ENCODE measurements at places on chromosomes 2 and 18.

DNA sequence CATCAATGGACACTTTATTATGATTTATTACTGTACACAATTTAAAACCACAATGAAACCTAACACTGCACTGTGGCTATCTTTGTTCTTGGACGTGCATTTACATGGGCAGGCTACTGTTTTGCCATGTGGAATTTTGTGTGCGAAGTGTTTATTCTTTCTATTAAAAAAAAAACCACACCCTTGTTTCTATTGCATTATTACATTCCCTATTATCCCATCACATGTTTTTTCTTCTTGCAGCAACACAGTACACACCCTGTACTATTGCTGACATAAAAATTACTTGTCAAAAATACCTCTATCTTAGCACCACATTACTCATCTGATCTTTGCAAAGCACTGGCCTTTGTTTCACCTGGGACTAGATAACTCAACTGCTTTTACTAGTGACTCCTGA lies 1.5 kb downstream of the RNF152 start:
- no peak for DNase-seq

DNA sequence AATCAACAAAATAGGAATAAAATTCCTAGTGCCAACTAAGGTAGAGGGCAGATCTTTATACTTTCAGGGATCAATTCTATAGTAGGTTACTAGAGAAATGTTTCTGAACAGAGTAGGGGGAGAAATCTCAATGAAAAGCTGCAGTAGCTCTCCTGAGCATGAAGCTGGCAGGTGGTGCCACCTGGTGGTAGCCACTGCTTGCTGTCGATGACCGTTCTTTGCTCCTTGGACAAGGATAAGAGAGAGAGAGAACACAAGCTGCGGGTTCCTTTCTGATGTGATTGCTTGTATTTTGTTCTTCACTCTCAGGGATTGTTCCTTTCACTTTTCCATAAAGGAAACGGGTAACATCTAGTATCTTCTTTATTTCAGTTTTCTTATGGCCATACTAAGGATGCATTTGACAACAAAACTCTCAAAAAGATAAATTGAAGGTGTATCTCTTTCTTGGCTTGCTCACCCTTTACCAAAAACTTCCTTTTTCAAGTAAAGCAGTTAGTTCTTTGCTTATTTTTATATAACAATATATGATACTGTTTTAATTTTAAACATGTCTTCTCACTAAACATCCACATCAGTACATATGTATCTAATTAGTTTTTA lies 18.6 kb upstream of the MRPL19 start:
- DNase-seq = peak; percentile 13

DNA sequence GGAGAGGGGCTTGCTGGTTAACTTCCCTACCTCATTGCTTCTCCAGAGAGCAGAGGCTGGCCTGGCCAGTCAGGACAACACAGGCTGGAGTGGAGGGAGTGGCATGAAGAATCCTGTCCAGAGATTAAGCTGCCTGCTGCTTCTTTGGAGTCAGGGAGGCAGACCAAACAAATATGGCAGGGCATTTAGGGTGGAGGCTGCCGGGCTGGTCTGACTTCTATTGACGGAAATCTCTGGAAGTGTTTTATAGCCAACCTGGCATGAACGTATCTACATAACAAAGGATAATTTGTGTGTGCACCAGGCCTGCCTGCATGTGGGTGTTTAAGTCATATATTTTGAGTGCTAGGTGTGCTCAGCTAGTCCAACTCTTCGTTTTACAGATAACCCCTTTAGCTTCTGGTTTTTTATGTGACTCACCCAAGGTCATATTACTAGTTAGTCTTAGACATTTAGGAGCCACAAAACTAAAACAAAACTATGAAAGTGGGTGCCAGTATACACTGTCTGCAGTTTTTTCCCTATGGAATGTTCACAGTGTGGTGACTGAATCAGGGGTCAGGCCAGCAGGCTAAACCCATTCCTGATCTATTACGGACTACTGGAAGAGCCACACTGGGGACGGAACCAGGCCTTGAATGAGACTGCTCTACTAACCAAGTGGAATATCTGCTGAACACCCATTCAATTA lies 5.5 kb downstream of the NPC1 start:
- no peak for DNase-seq

- DNase-seq = no peak
Measured at GRCh38 chr2:56811401-56811800, 627.6 kb downstream of the CCDC85A start.

DNA sequence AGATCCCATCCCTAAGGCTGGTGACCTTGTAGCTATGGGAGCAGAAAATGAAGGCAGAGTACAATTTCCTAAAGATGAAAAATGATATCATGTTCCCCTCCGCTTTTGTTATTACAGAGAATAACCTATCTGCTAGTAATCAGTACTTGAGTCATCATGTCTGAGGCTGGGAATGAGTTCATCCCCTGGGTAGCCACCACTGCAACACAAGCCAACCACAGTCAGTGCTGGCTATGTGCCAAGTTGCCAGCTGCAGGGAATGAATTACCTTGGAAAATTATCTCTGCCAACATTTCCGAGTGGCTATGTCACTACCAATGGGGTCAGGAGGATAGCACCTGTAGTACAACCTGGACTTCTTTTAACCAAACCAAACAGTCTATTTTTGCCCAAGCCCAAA lies 1094.7 kb upstream of the DDX18 start:
- no peak for DNase-seq

- no peak for DNase-seq
Measured at GRCh38 chr2:169676357-169676756, 17.8 kb downstream of the CFAP210 start.

DNA sequence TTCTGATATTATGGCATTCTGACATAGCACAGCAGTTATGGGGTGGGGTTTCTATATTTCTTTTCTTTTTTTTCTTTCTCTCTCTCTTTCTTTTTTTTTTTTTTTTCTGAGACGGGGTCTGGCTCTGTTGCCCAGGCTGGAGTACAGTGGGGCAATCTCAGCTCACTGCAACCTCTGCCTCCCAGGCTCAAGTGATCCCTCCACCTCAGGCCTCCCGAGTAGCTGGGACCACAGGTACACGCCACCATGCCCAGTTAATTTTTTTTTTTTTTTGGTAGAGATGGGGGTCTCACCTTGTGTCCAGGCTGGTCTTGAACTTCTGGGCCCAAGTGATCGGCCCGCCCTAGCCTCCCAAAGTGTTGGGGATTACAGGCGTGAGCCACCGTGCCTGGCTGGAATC lies 7.5 kb upstream of the FAM98A start:
- DNase-seq = no peak

GRCh38 chr18:49869354-49869753 lies 56.0 kb upstream of the ACAA2 start:
- DNase-seq = no peak

GRCh38 chr2:190838492-190838910 lies 42.1 kb upstream of the GLS start:
- DNase-seq = no peak

- no peak for DNase-seq
Measured at GRCh38 chr2:62014102-62014501, 108.6 kb downstream of the COMMD1 start.

GRCh38 chr2:73000808-73001570 lies 70.5 kb downstream of the SFXN5 start:
- DNase-seq = no peak

DNA sequence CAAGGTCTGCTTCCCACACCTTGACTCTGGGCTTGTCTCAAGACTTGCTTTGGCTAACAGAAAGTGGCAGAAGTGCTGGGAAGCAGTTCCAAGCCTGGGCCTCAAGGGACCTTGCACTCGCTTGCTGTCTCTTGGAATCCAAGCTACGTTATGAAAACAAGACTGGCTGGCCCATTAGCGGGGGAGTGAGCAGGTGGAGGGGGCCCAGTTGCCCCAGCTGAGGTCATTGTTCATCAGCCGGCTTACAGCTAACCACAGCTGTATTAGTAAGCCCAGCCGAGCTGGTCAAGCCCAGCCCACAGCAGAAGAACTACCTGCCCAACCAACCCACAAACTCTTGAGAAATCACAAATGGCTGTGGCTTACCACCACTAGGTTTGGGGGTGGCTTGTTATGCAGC lies 63.1 kb downstream of the MARCO start:
- DNase-seq = no peak

DNA sequence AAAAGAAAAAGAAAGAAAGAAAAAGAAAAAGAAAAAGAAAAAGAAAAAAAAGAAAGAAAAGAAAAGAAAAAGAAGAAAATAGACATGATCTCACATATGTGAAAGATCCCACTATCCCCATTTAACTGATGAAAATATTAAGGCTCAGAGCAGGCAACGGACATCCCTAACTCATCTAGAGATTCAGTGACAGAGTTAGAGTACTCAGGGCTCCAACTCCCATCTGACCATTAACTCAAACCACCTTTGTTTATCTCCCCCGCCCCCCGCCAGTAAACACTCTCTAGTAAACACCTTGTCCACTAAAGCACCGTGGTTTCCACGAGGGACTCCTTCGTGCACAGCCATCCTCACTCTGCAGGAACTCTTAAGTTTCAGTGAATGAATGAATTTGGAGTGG lies 142.9 kb downstream of the TGIF1 start:
- no peak for DNase-seq

DNA sequence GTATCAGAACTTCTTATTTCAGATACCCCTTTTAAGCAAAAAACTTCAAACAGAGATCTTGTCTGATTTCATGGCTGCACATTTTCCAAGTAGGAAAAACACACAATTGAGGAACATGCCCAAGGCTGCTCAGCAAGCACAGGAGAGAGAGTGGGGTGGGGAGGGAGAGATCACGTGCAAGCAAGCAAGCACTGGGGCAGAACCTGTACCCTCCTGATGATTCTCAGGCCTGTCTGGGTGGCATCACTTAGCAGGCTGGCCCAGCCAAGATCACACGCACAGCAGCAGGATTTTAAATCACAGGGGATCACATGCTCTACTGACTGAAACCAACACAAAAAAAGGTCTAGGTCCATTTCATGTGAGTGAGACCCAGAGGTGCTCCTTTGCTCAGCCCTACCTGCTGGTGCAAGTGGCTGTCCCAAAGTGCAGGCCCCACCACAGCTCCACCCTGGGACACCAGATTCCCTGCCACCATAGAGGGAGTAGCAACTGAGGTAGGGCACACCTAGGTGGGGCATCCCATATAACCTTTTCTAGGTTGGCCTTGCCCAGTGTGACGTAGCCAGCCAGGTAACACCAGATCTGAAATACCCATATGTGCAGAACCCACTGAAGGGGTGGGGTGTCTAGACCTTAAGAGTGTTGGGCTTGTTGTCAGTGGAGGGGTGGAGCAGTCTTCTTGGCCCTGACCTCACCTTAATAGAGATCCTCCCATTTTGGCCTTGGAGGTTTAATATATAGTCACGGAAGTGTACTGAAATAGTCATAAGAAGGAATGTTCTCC lies 1.8 kb upstream of the LYPD6B start:
- DNase-seq = no peak

DNA sequence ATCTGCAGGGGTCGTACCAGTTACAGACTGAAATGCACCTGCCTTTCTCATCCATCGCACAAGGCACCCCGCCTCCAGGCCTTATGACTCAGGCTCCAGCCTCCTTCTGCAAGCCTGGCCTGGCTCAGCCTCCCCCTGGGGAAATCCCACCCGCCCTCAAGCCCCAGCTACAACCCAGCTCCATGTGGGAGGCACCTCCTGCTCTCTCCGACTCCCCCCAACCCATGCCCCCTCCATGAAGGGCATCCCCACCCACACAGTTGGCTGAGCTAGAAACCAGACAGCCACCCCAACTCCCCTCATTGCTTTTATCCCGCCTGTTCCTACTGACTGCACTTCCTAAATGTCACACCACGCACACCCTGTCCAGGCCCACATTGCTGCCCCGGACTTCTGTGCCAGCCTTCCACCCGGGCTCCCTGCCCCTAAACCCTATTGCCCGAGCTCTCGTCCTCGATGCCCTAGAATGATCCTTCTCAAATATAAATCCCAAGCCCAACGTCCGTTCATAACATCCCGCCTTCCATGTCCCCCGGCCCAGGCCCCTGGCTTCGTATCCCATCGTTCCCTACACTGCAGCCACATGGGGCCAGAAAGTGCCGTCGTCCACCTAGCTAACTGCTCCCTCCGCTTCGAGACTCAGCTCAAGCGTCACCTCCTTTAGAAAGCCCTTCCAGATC lies 9.9 kb downstream of the DNMT3A start:
- no peak for DNase-seq

GRCh38 chr2:68912732-68913131 lies 40.0 kb downstream of the GKN2 start:
- DNase-seq = no peak

- no peak for DNase-seq
Measured at GRCh38 chr2:127429844-127430425, 11.7 kb downstream of the PROC start.

DNA sequence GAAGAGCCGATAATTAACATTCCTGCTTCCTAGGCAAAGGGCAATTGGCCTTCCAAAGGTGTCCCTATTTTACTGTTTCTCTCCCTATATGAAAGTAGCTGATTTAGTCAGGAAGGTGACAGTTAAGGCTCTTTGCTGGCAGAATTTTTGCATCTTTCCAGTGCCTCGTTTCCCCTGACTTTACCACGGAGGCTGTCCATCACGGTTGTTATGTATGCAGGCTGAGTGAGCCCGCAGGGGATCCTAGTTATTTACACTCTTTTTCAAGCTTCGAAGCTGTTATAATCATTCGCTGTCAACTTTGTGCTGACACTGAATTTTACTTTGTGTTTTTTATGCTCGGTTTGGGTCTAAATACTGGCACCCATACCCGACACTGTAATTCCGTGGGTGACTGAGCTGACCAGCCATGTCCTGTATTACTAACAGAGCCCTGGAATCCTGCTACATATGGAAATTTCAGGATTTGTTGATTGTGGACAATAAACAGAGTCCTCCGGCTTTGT lies 713.8 kb upstream of the FANCL start:
- no peak for DNase-seq

- DNase-seq = no peak
Measured at GRCh38 chr2:182101263-182101662, 115.6 kb downstream of the PPP1R1C start.

GRCh38 chr2:877747-878146 lies 72.9 kb upstream of the SNTG2 start:
- DNase-seq = no peak

GRCh38 chr2:9092383-9093282 lies 89.1 kb upstream of the MBOAT2 start:
- DNase-seq = no peak

- no peak for DNase-seq
Measured at GRCh38 chr2:25885933-25886332, 7.6 kb upstream of the ASXL2 start.

DNA sequence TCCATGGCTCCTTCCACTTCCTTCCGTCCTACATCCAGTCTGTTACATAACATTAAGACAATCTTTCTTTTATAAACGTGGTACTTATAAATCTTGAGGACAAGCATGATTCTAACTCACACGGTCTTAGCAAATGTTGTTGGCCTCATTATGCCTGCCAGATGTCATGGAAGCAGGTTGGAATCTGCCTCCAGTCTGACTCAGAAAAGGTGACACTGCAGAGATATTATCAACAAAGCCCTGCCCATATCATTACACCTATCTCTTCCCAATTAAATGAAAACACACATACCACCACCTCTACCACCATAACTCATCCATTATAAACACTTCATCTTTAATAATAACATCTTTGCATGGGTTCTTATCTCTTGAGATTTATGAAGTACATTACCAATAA lies 334.7 kb upstream of the CHAC2 start:
- no peak for DNase-seq
